ENCODE measurements at places on chromosomes 12 and 14.

DNA sequence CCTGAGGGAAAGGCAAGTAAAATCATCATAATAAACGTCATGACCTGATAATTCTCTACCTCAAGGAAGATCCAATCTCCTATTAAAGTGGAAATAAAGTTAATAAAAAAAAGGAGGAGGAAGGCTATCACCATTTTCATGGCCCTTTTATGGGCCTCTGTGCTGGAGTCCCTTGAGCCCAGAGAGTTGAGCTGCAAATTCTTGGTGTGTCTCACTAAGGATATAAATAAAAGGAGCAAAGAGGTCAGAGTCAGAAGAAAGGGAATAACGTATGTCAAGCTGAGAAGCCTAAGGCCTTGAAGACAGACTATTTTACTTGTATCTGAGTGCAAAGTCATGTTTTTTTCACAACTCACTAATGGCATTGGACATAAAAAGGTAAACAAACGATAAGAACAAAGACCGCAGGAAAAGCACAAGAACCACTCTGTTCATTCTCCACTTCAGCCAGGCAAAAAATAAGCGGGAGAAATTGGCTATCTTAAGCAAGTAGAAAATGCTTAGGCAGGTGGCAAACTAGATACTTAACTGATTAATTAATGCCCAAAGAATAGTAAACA is 12.0 kb upstream of the SMIM10L1 start:
- DNase-seq: no peak

DNA sequence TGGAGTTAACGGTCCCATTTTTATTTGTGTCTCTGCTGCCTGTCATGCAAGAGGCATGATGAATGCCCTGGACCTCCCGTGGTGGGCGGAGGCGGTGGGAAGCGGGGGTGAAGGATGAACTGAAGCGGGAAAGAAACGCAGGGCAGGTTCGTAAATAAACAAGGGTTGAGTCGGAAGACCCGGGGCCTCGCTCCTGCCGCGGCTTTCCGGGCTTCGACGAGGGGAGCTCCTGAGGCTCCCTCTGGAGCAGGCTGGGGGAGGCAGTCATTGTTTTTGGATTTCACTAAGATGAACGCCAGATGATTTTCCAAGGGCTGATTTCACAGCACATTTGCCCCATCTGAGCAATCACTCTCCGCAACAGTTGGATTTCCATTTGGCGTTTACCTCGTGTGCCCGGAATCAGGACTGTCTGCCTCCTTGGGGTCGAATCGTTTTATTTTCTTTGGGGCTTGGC is 130.2 kb downstream of the SLC38A6 start:
- DNase-seq: no peak

GRCh38 chr14:79186523-79186922 is 1016.4 kb downstream of the NRXN3 start:
- no peak for DNase-seq

GRCh38 chr14:74543771-74544438 is 50.3 kb downstream of the ISCA2 start:
- no peak for DNase-seq

DNA sequence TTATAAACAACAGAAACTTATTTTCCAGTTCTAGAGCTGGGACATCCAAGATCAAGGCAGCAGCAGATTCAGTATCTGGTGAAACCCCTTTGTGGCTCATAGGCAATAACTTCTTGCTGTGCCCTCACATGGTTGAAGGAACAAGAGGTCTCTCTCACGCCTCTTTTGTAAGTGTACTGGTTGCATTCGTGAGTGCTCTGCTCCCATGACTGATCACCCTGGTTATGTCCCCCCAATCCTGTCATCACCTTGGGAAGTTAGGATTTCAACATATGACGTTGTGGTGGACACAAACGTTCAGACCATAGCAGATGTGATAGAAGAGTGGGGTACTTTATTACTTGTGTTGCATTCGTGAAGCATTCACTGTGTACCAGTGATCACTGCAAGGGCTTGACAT is 184.0 kb downstream of the SRGAP1 start:
- no peak for DNase-seq

DNA sequence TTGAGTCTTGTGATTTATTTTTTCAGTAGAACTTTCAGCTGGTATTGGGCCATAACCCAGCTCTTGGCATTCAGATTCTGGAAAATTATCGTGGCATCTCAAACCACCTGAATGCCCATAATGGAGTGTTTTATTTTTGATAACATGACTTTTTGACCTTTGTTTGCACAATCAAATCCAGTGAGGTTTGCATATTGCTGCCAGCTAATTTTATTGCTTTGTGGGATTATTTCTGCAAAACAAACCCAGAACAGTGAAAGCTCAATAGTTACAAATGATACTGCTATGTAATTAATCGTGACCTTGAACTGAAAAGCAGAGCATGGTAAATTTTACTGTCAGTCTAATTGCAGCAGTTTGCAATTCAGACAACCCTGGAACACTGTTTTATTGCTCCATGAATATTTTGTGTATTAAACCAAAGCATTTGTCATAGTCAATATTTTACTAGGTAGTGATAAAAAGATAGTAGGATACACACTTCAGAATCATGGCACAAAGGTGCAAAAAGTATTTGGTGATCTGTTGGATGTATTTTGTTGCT is 255.2 kb upstream of the NAV3 start:
- no peak for DNase-seq

- DNase-seq: no peak
These were observed 7.3 kb upstream of the ASIC1 start for GRCh38 chr12:50050119-50050385.

DNA sequence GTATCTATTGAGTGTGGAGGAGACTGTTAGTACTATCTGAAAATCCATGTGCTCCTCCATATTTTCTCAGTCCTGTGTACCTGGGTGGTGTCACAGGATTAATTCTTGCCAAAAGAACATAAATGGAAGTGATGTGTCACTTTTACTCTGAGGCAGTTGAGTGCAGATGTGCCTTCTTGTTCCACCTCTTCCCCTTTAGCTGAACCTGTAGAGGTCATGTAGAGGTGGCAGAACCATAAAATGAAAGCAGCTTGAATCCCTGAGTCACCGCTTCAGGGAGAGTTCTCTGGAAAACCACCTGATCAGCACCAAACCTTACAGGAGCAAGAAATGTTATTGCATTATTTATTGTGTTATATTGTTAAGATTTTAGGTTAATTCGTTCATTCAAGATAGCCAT is 14.7 kb upstream of the SLC25A3 start:
- DNase-seq: no peak

DNA sequence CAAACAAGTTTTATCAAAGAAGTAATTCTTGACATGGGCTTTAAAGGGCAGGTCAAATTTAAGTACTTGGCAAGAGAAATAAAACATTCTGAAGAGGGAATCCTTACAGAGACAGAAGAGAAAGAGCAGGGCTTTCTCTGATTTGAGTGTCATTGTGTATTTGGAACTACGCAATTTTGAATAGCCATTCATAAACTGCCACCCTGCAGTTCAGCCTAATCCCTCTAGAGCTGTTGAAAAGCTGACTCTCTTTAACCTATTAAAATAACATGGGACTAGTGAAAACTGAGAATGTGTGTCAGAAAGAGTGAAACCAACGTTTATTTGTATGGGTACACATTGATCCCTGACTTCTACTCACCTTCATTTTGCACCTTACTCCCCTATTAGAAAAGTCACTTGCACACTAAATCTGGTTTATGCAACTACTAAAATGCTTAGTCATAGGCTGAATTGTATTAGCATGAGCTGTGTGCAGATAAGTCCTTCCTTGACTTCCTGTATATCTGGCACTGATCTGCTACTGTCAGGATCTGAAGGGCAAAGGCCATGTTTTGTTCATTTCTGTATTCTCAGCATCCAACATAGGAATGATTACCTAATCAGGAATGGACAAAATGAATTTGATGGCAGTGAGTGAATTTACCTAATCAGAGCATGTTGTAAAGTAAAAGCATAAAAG is 458.9 kb downstream of the NOVA1 start:
- DNase-seq: no peak

DNA sequence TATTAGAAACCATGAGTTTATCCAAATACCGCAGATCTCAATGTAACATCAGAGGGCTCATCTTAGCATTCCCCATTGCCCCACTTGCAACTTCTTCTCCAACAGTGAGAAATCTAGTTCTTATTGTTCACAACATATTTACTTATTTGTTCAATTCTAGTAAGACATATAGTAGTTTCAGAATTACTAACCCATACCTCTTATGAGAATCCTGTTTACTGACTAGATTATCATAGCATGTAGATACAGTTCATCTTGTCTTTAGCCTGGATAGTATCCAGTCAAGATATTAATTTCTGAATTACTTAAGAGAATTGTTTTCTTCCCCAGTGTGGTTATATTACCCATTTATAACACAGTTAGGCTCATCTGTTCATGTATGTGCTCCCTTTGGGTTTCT is 80.6 kb downstream of the NIN start:
- no peak for DNase-seq

GRCh38 chr12:9751204-9752144 is 9.2 kb downstream of the CD69 start:
- DNase-seq: no peak

Measured in stimulated activated CD8-positive, alpha-beta memory T cell treated with anti-CD3 and anti-CD28 coated beads, Interleukin-7, amount 100 ng/mL, for 24 hours (primary cell).